ENCODE measurements at places on chromosomes 11 and 22.

DNA sequence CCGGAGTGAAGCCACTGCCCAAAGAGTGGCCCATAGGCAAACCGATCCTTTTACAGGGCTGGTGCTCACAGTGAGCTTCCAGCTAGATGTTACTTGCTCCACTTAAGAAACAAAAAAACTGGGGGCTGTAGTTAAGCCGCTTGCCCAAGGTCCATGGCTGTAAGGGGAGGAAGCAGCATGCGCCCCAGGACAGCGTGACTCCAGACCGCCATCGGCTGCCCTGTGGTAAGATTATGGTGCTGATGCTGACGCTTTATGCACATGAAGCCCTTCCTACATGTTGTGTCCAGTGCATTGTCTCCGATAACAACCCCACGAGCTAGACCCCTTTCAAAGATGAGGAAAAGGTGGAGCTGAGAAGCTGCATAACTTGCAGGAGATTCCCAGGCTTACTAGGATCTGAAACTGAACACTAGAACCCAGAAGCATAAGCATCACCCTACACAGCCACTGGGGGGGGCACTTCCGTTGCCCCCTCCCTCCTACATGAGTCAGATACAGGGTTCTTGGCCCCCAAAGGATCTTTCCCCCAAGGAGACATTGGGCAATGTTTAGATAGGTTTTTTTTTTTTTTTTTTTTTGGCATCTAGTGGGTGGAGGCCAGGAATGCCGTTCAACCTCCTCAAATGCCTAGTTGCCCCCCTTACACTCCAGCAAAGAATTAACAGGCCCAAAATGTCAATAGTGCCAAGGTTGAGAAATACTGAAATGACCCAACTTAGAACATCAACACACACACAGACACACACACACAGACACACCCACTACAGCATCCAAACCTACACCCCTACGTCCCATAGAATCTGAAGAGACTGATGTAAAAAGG lies 53.9 kb downstream of the MN1 start:
- no peak for DNase-seq

GRCh38 chr11:125916683-125917347 lies 12.5 kb downstream of the DDX25 start:
- DNase-seq = no peak

GRCh38 chr11:70078095-70078780 lies at the start of gene ANO1:
Gene ANO1, plus strand, starts transcription at chr11:70078317. Its CDS starts 290 bp downstream, at chr11:70078607.
- no peak for DNase-seq

DNA sequence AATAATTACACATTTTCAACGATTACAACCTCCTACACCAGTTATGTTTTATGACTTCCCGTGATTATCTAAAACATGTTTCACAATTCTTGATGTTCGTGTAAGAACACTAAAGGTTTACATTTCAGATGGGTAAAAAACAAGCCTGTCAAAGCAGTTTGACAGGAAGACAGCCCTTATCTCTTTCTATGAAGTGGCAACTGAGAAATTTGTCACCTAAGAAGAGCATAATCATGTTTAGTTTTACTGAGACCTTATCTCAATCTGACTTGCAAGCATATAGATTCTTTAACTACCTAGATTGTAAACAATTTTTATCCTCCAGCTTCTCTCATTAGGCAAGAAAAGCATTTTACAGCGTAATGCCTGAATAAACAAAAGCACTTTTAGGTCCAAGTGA lies 218.4 kb upstream of the ZBED5 start:
- DNase-seq = no peak

GRCh38 chr11:66150725-66151124 lies 80.7 kb downstream of the PACS1 start:
- DNase-seq = no peak

- no peak for DNase-seq
These were observed 17.1 kb downstream of the SYT9 start for GRCh38 chr11:7268758-7269157.

DNA sequence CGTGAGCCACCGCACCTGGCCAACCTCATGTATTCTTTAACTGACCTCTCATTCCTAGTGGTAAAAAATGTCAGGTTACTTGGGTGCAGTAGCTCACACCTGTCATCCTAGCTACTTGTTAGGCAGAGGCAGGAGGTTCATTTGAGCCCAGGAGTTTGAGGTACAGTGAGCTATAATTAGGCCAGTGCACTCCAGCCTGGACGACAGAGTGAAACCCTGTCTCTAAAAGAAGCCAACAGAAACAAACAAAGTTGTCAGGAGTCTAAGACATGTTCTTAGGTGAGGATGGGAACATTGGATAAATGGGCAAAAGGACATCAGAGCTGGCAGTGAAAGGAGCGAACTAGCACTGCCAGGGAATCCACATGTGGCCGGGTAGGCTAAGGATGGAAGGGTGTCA lies 18.1 kb downstream of the MADD start:
- DNase-seq = no peak

DNA sequence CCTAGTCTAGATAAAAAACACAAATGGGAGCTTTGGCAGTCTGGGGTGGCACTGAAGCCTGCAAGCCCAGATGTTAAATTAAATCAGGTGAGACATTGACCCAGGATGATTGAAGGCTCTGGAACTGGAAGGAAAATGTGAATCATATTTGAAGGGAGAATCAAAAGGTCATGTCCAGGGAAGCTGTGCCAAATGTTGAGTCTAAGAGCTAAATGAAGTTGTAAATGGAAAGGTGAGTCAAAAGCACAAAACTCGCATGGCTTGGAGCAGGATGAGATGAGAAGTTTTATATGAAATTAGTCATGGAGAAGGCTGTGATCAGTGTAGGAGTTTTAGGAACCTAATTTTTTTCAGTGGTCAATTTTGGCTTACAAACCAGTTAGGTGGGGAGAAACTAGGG lies 301.1 kb downstream of the BLID start:
- no peak for DNase-seq

- no peak for DNase-seq
These were observed 185.5 kb downstream of the SWAP70 start for GRCh38 chr11:9849389-9849788.

DNA sequence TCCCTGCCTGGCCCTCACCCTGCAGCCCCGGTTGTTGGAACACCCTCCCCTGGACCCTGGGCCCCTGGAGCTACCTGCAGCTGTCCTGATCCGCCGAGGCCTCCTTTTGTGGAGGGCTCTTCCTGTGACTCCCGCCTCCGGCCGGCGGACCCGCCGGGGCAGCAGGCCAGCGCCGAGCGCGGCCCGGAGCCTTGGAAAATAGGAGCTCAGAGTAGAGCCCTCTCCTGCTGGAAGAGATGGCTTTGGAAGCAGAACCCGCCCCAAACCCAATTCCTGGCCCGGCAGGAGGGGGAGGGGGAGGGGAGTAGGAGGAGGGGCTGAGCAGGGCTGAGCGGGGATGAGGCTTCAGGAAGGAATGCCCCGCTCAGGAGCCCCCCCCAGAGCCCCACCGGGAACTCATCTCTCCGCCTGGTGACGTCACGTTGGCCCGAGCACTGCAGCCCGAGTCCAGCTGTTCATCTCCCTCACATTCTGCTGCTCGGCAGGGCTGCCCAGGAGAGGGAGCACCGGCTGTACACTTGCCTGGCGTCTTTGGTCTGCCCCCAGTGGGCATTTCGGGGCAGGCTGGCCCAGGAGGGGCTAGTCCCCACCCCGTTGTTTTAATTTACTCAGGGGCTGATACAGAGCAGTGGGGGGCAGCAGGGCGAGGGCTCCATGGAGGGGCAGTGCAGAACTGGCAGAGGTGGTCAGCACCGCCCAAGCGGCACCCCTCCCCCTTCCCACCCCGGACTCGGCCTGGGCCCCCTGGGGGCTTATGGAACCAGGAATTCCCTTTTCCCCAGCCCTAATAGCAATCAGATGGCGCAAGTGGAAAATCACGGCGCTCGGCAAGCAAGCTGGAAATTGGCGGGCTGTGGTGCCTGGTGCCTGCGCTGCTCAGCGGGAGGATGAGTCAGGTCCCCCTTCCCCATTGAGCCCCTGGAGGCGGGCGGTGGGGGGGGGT lies at the start of gene MRGPRF:
Gene MRGPRF (minus strand): TSS at position 238 of the 943 bp plus-strand sequence. CDS start 3,345 bp downstream, outside the sequence.
- DNase-seq = no peak

All from GM12864 (cell line).